Activated B cell treated with CpG ODN at 0.5 μM for 24 hours (primary cell): ENCODE measurements at places on chromosomes 1 and 21.

DNA sequence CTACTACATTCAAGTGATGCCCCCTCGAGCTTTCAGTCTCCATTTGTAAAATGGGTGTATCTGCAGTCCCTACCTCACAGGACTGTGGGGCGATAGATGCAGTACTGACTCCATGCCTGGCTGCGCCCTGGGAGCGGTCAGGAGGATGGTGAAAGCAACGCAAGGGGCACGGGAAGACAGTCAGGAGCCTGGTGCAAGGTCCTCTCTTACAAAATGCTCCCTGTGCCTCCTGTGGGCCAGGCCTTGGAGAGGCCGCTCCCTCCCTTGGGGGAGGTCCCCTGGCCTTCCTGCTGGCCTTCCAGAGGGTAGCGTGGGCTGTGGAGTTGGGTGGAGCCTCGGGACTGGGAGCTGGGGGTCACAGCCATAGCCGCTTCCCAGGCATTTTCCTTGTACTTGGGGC is 21.6 kb downstream of the FAM151A start:
- no peak for DNase-seq

GRCh38 chr1:16410803-16411202 is 26.4 kb downstream of the SPATA21 start:
- no peak for DNase-seq

GRCh38 chr21:45861156-45861870 is 120.3 kb upstream of the COL6A1 start:
- no peak for DNase-seq

DNA sequence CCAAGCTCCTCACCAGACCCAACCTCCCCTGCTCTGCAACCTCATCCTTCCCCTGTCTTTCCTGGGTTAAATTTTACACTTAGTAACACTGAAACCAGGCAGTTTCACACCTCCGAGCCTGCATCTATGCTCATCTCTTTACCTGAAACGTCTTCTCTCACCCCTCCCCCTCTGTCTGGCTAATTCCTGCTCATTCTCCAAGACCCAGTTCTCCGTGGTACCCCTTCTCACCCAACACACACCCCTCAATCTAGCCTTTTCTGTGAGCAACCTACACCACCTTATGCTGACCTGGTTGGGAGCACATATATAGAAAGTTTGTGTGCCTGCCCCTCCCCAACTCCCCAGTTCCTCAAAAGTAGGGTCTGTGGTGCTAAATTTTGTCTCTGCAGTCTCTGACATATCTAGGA is 3.7 kb upstream of the KIAA1614 start:
- no peak for DNase-seq

- no peak for DNase-seq
Observed at GRCh38 chr1:212238552-212238951, 46.7 kb upstream of the PPP2R5A start.

GRCh38 chr1:171739656-171740055 is 2.2 kb downstream of the VAMP4 start:
- no peak for DNase-seq

GRCh38 chr21:42336054-42336453 is 14.7 kb downstream of the TFF2 start:
- DNase-seq = no peak

DNA sequence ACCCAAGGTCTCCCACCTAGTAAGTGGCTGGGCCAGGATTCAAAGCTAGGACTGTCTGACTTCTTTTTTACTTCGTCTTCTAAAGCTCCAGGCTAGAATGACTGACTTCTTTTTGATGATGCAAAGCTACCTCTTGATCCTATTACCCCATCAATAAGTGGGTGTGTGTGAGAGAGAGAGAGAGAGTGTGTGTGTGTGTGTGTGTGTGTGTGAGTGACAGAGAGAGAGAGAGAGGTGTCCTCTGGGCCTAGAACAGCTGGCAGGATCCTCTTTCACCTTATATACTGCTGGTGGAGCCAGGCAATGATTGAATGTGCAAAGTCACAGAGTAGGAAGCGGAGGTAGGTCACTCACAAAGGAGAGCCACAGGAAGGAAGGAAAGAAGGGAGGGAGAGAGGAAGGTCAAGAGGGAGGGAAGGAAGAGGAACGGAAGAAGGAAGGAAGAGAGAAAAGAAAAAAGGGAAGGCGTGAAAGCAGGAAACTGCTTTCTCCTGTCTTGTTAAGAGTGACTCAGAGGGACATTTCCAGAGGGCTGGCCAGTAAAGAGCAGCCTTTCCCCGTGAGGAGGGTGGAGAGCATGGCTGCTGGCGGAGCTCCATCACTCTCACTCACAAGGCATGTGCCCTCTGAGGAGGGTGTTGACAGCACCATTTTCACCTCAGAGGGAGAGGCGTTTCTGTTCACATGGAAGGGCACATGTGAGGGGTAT is 68.9 kb downstream of the CDC7 start:
- no peak for DNase-seq

DNA sequence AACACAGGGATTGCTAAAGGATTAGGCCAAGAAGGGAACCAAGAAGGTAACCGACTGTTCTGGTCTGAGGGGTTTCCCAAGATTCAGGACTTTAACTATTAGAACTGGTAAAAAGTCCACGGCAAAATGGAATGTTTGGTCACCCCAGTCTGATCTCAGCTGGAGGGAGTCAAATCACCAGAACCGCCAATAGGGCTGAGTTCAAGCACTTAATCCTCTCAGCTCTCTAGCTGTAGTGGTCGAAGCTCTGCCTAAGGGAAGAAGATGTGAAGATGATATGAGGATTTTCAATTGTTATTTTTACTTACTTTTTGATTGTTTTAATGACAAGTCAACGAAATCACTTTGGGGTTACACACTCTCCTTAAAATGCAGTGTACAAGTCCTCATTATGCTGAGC is 29.1 kb downstream of the F5 start:
- DNase-seq = no peak

DNA sequence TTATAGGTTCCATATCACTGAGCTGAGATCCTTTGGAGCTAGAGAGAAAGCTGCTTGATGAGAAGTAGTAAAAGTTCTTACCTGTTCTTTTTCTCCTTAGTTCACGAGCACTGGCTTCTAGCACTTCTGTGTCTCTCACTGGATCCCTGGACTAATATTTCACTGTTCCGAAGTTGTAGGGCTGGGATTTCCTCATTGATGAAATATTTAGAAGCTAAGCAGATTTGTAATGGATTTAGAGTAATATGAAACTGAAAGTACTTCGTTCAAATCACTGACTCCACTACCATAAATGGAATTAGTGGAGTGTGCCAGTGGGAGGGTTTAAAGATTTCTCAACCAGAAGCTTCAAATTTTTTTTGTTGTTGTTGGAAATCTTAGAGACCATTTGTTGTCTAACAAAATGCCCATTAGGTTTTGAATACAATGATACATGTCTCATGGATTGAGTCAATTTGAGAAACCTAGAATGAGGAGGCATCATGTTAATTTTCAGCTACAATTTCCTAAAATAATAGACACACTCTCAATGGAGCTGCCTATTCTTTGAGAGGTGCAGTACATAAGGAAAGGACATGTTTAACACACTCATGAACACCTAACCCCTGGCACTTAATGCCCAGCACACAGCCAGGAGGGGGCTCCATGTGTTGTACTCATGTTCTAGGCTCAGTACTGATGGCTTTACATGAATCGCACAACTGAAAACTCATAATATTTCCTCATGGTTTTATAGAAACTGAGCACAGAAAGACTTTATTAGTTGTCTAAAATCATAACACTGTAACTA is at the start of gene GBP1:
TSS of gene GBP1 (minus strand) at position 130 of the 790 bp plus-strand sequence. CDS start 1,974 bp downstream, outside the sequence.
- no peak for DNase-seq

- DNase-seq = no peak
Observed at GRCh38 chr1:226845624-226846023, 24.8 kb upstream of the PSEN2 start.

- peak; percentile 34 for DNase-seq
Observed at GRCh38 chr1:12617901-12618660, at the start of gene DHRS3. TSS of gene DHRS3 (minus strand) at chr1:12618210. CDS start at chr1:12617348, 862 bp downstream.

- no peak for DNase-seq
Observed at GRCh38 chr1:33454646-33455282, 17.7 kb upstream of the ZSCAN20 start.
